ENCODE measurements at places on chromosomes 4 and X.
A peak's percentile ranks its signal among the peaks of the same experiment; 100 is the strongest.

GRCh38 chrX:119359618-119360382 is 39.3 kb upstream of the SLC25A43 start:
- no peak for DNase-seq

GRCh38 chr4:22389240-22389870 is 126.5 kb downstream of the ADGRA3 start:
- peak; percentile 41 for DNase-seq

GRCh38 chr4:68152411-68152810 is 22.7 kb upstream of the TMPRSS11F start:
- DNase-seq, result no peak

DNA sequence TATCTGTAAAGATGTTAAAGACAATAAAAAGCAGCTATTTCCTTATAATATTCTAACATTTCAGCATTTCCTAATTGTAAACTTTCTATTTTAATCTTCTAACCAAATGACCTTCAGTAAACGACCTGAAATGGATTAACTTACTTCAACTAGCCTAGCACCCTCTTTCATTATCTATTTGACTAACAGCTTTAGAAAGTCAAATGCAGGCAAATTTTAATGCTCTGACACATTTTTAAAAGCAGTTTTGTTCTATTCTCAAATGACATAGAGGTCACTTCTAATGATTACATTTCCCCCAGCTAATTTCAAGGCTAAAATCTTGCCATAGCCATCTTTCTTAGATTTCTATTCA is 41.9 kb downstream of the SLC7A11 start:
- DNase-seq, result no peak

DNA sequence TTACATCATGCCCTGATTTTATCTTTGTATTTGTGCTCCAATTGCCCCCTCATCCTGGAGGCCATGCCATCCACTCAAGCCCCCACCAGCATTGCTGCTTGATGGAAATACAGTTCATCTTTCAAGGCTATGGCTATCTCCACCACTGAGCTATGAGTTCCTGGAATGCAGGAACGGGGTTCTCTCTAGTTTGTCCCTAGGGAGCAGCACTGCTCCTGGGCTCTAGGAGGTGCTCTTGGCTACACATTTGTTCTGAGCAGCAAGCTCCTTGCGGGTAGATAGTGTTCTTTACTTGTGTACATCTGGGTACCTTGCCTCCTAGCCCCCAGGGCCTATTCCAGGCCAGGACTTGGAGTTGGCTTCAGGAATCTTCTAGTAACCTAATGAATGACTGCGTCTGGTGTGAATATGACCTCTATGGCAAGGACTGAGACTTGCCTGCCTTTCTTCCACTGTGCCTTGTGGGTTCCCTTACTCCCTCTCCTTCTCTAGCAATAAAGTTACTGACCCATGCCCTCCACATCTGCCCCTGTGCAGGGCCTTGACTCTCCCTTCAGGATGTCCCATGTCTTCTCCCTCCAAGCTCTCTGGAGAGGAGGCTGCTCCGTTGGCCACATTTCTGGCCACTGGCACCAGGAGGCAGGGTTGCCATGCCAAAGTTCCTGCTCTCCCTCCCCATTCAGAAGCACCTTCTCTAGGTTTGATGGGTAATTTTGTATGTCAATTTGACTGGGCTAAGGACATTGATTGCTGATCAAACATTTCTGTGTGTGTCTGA is 7.6 kb downstream of the CITED1 start:
- DNase-seq, result no peak

- no peak for DNase-seq
Observed at GRCh38 chrX:97844943-97845342, 961.2 kb downstream of the RPA4 start.

- DNase-seq, result no peak
Observed at GRCh38 chr4:149108626-149109025, 666.4 kb upstream of the NR3C2 start.

Measured in left hindlimb (tissue), 1 donor.